Stimulated activated CD4-positive, alpha-beta T cell treated with anti-CD3 and anti-CD28 coated beads, TNF-alpha, amount 100 ng/mL, for 48 hours (primary cell): ENCODE measurements at places on chromosomes 16 and 17.

- no peak for DNase-seq
Measured at GRCh38 chr16:48619979-48620378, 10.0 kb upstream of the N4BP1 start.

- DNase-seq = no peak
Measured at GRCh38 chr17:76146053-76146851, 5.2 kb upstream of the FOXJ1 start.

- DNase-seq = no peak
Measured at GRCh38 chr16:75836347-75837010, 110.2 kb upstream of the CPHXL start.

DNA sequence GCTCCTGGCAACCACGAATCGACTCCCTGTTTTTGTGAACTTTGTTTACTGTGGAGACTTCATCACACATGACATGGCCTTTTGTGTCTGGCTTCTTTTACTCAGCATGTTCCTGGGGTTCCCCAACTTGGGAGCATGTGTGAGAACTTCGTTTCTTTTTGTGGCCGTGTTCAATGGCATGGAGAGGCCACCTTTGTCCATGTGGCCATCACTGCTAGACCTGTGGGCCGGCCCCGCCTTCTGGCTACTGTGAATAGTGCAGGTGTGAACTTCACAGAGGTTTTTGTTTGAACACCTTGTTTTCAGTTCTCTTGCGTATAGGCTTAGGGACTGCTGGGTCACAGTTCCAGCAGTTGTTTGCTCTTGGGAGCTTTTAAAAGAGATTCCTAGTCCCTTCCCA is 5.7 kb upstream of the SLC38A8 start:
- no peak for DNase-seq

DNA sequence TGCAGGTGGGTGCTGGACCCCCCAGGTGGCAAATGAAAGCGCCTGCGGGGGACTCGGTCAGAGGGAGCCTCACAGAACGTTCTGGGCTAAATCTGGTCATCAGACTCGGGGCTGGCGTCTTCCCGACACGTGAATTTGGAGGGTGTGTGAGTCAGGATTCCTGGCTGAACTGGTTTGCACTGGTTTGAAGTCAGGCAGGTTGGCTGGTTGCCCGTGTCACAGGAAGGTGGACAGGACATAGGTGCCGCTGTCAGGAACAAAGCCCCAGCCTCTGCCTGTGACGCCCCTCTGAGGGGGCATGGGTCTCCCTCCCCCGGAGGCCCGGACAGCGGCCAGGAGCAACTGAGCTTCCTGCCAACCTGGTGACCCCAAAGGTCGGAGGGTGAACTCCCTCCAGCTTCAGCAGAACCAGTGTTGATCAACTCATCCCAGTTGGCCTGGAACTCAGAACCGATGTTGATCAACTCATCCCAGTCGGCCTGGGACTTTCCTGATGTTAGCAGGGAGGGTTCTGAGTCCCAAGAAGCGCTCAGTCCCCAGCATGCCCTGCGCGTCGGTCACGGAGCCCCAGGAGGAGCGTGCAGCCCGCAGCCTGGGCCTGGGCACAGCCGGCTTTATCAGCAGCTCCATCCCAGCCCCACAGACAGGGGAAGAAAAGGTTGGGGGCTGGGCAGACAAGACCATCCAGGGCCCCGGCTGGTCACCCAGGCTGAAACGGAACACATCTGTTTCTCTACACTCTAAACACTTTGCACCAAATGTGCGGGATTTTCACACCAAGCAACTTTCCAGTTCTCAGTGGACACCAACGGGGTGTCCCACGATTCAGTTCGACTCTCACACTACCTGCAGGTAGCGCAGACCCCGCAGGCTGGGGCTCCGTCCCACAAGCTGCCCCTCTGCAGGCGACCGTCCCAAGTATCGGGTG is 14.4 kb upstream of the METRNL start:
- no peak for DNase-seq

GRCh38 chr17:4711661-4712181 is 1.3 kb downstream of the ARRB2 start:
- no peak for DNase-seq
